ENCODE measurements at places on chromosomes 4 and X.

DNA sequence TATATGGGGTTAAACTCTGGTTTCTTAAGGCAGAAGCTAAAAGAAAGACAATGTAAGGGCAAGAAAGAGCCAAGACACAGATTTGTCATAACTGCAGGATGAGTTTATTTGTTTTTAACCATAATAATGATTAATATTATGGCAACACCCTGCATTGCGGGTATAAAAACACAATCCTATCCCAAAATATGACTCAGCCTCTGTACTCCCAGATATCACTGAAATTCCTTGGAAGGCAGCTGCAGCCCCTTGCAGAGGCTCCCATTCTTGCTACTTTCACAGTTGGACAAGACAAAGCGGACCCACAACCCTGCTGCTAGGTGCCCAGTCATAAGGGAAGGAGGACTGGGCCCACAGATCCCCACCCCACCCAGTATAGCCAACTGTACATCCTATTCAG, 20.4 kb upstream of the FGF16 start:
- DNase-seq, result no peak

- no peak for DNase-seq
Measured at GRCh38 chr4:175447016-175447415, 365.0 kb downstream of the GPM6A start.

DNA sequence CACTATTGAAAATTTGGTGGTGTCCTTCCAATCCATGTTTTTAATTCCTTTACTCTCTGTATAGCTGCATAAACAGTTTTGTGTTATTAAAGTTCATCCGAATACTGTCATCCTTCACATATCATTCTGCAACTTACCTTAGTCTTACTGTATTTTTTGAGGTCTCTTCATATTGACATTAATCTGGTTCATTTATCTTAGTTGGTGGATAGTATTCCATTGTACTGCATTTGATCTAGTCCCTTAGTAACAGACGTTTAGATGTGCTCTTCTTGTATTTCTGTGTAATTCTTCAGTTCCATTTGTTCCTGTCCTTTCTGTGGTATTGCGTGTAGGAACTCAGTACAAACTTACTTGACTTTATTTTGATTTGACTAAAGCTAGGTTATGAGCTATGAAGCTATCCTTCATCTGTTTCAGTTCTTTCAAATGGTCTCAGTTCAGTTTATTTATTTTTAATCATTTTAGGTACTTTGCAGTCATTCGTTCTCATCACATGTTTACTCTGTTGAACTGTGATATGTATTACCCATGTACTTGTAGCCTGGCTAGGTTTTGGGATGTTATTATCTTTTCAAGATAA, 41.3 kb downstream of the RAPGEF2 start:
- DNase-seq, result no peak

- no peak for DNase-seq
Measured at GRCh38 chr4:61828960-61829359, 628.8 kb downstream of the ADGRL3 start.

DNA sequence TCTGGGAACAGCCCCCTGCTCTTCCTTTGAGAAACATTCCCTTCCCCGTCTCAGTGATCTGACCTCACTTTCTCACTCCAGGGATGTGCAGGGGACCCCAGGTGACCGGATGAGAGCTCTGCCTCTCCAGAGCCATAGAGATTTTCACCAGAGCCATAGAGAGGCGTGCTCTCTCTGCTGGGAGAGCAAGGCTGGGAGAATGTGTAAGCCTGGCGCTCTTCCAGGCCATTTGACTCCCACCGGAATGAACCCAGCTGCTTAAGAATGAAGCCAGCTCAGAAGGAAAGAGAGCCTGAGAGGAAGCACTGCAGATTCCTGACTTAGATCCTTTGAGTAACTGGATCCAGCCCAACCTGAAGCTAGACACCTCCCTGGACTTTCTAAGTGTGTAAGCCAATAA, 106.4 kb downstream of the DHX15 start:
- DNase-seq, result no peak

DNA sequence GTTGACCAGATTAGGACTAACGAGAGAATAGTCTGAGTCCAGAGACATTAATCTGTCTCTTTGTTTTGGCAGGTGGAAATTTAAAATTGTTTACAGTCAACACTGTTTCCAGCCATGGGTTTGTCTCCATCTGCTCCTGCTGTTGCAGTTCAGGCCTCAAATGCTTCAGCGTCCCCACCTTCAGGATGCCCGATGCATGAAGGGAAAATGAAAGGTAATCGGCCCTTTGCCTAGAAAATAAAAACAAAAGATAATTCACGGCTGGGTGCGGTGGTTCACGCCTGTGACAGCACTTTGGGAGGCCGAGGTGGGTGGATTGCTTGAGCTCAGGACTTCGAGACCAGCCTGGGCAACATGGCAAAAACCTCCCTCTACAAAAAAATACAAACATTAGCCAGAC, 815 bp downstream of the HCCS start:
- DNase-seq, result peak; percentile 0

DNA sequence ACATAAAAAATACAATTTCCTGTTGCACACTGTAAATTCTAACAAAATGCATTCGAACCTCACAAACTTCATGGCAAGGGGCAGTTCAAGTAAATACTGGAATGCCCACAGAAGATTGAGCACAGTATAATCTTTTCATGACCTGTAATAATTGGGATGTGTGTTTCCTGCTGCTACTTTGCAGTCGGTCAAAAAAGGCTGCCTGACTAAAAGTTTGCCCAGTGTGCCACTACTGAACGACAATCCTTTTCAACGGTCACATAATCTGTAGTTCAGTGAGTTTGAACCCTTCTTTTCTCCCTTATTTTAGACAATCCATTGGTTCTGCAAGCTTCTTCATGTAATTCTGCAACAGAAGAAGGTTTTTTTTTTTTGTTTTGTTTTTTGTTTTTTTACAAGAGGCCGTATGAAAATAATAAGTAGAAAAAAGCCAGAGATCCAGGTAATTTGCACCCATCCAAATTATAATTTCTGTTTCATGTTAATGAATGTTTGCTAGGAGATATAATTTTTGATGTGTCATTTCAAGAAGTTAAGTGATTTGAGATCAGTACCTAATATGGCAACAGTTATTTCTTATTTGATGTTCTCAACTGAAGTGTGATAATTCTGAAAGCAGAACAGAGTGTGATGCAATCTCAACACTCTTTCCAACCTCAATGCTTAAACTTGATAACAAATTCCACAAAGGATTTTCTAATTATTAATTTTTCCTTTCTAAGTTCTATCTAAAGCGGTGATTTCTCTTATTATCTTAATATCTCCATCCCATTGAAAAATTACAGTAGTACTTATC, 237.6 kb downstream of the FSTL5 start:
- no peak for DNase-seq

DNA sequence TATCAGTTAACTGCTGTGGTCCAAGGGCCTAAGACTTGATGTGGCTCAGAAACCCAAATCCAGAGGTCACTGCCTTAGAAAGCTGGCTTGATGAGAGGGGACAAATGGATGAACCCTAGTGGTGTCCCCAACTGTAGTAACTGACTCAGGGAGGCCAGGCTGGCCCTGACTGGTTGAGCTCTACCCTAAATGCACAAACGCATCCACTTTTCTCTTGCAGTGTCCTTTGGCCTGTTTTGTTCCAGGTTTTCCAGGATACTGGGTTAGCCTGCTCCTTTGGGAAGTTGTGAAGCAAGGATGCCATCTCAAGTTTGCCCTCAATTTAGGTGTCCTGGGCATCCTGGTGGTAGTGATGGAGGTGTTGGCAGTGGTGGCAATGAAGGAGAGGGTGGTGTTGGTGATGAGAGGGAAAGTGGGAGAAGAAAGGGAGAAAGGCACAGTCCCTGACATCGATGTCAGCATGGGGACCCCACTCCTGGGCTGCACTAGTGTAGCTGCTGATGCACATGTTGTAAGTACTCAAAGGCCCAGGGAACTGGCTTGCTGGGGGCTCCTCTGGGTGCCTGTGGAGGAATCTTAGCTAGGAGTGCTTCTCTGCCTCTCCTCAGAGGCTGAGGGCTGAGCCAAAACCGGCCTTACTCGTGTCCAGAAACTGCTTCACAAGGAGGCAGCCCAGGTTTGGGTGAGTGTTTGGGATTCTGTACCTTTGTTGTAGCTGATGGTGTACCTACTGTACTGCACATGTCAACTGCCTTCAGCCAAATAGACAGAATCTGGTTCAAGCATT, 2.9 kb upstream of the HAND2 start:
- DNase-seq, result no peak

DNA sequence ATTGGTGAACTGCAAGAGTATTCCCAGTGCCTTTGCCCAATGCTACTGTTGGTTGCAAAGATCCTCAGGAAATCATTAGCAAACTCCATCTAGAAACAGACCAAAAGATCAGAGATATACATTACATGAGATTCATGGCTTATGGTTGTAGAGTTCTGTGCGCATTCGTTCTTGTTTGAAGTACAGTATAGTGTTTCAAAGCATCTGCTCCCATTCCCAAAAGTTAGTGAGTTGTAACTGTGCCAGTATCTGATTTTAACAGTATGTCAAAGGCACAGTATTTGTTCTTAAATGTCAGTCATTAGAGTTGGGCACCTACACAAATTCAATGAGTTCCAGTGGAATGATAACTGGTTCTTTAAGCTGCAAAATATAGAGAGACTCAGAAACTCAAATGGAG, 314.7 kb upstream of the ATOH1 start:
- DNase-seq, result no peak

DNA sequence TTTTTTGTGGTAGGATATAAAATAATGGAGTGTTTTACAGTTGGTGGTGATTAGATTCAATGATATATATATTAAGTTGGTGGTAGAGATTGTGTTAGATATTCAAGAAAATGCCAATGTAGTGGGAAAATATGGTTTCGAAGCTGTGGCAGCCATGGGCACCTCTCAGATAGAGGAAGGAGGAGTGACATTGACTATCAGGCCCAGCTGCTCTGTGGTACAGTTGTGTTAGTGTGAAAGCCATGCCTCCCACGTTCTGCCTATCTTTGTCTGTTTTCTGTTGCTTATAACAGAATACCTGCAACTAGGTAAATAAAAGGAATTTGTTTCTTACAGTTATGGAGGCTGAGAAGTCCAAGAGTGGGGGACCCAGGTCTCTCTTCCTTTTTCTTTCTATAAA, 101.9 kb downstream of the ARHGAP10 start:
- DNase-seq, result no peak

- no peak for DNase-seq
Measured at GRCh38 chr4:146183209-146183608, 7.7 kb downstream of the LSM6 start.

GRCh38 chr4:152369203-152369901, 166.5 kb downstream of the FBXW7 start:
- DNase-seq, result no peak

DNA sequence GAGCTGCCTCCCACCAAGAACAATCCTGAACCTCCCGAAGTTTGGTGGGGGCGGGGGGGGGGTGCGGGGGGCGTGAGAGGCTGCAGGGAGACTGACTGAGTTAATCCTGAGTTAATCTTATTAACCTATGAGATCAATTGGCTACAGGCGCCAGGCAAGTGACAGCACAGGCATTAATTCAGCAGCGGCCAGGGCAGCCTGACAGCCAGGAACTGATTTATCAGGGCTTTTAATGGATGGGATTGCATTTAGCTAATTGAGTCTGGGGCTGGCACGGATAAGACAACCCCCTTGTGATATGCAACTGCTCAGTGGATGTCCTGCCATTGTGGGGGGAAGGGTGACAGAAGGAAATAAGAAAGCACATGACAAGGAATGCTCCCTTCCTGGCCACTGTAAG, 16.3 kb downstream of the RTL5 start:
- DNase-seq, result no peak

- no peak for DNase-seq
Measured at GRCh38 chrX:56233100-56233499, 944 bp downstream of the KLF8 start.

- no peak for DNase-seq
Measured at GRCh38 chr4:140808256-140808655, 52.1 kb upstream of the TBC1D9 start.

DNA sequence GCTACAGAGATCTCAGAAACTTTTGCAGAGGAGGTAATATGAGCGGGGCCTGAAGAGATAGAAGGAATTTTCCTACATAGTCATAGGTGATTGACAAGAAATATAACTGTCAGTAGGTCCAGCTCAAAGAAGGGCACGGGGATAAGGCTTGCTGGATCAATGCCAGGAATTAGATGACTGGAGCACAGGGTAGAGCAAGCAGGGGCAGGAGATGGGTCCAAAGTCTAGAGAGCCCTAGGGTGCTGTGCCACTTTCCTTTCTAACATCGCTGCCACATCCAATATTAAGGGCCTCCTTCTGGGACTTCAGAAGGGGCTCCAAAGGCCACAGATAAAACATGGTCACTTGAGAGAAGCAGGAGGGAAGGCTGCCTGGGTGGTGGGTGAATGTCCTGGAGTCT, 402.2 kb downstream of the MID1IP1 start:
- DNase-seq, result no peak

- no peak for DNase-seq
Measured at GRCh38 chr4:74423104-74423503, 21.8 kb upstream of the AREG start.

DNA sequence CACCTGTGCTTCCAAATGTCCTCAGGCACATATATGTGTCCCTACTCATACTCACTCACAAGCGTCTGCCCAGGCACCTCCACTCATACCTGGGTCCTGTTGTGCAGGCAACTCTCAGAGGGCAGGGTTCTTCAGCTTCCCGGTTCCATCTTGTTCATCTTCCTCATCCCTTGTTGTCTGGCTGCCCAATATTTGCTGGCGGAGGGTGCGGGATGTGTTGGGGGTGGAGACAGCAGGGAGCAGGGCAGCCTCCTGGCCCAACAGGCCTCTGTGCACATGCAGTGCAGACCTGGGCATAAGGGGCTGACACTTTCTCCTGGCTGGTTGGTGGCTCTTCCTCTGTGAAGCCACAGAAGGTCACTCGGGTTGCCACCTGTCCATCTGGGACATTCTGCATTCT, 32.1 kb downstream of the NBDY start:
- no peak for DNase-seq

DNA sequence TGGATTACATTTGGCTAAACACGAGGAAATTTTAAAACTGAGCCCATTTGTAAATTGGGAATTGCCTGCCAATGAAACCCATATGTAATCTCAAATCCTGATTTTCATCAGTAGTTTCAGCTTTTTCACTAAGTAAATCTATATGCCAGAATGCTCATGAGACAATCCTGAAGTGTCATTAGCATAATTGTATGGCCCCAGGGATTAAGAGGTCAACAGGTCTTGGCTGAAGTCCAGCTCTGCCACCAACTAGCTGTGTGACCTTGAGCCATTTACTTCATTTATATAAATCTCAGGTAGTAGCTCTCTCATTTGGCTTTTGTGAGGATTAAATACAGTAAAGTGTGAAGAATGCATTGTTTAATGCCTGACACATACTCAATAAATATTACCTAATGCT, 320.5 kb upstream of the EMCN start:
- no peak for DNase-seq

GRCh38 chrX:72027914-72028307, 103.8 kb downstream of the RTL5 start:
- no peak for DNase-seq

- no peak for DNase-seq
Measured at GRCh38 chr4:1297456-1298325, 8.0 kb downstream of the MAEA start.

Data from activated naive CD4-positive, alpha-beta T cell (primary cell).